ENCODE measurements at places on chromosomes 7 and 10.
A peak's percentile ranks its signal among the peaks of the same experiment; 100 is the strongest.

DNA sequence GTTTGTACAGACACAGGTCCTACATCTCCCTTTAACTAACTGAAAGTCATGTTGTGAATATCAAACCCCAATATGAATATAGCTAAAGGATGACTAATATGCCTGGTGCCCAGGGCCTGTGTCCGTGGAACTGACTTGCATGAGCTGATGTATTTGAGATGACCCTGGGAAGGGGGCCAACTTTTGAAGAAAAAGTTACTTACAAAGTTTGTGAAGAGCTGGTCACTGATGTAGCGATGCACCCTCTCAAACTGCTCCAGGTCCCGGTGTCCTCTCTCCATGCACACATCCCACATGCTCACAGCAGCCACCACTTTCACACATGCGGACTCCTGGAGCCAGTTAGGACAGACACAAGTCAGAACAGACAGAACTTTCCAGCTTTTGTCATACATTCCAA, 106.2 kb downstream of the ABCC2 start:
- DNase-seq: no peak

DNA sequence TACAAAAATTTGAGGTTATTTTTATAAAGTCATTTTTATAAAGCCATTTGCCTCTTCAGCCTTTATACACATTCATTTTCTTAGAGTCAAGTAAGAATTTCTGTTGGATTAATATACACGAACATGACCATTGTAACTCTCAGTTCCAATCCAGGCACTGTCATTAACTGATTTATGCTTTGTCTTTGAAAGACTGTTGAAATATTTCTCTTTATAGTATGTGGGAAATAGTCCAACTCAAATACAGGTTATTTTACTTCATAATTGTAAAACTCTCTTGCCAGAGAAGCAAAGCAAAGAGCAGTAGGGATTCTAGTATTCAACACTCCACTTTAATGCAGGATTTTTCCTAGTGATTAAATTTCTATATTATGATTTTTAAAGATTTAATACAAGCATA, 36.5 kb upstream of the PAPSS2 start:
- DNase-seq: no peak

- no peak for DNase-seq
Observed at GRCh38 chr7:45080265-45080957, 8.4 kb downstream of the NACAD start.

DNA sequence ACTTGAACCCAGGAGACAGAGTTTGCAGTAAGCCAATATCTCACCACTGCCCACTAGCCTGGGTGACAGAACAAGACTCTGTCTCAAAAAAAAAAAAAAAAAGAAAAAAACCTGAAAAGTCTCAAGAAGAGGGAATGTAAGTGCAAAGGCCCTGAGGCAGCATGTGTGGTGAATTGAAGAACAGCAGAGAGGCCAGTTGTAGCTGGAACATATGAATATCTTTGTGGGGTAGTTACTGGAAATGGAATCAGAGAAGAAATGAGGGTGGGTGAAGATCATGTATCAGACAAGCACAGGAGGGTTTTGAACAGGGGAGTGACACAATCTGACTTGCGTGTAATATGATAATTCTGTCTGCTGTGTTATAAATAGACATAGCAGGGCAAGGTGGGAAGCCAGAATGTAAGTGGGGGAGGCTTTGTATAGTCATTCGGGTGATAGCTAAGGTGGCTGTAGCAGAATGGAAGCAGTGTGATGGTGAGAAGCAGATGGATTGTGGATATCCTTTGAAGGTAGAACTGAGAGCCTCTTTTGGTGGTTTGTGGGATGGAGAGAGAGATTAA, 45.3 kb upstream of the ITGA8 start:
- DNase-seq: no peak

GRCh38 chr7:115009736-115010440, 88.0 kb downstream of the MDFIC start:
- DNase-seq: no peak

- no peak for DNase-seq
Observed at GRCh38 chr10:44344727-44345126, 40.2 kb downstream of the CXCL12 start.

DNA sequence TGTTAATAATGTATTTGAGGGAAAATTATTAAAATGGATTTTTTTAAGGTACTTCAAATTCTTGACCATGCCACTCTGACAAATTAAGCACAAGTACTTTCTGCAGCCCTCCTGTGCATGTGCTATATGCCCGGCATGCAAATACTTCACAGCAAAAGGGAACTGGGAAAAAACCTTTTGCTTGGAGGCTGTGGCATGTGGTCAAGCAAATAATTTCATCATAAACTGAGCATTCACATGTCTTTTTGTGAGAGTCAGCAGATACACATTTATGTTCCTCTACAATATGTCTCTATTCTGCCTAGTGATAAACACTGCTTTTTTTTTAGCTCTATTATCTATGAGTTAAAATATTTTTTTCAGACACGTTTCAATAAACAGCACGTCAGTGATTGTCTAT, 53.7 kb upstream of the SEMA3A start:
- no peak for DNase-seq

- no peak for DNase-seq
Observed at GRCh38 chr7:22001345-22002004, 55.8 kb upstream of the CDCA7L start.

GRCh38 chr10:46216836-46217751, 69.7 kb upstream of the ANTXRL start:
- DNase-seq: no peak

- no peak for DNase-seq
Observed at GRCh38 chr10:123150271-123150985, 2.5 kb downstream of the HMX2 start.

GRCh38 chr7:17318146-17318545, 19.7 kb downstream of the AHR start:
- DNase-seq: no peak

DNA sequence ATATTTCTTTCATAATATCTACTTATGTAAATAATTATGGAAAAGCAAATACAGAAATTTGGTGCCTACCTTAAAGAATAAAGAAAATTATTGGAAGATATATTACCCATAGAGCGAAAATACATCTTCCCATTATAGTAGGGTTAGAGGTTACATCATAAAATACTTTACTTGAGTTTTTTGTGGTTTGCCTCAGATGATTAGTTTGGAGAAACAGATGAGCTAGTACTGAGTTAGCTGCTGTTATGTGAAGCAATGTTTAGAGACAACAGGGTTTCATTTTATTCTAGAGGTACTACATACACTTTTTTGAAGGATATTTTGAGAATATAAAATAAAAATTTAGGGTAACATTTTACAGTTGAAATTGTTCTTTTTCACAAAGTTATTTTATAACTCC, 2.9 kb upstream of the MLLT10 start:
- DNase-seq: no peak

DNA sequence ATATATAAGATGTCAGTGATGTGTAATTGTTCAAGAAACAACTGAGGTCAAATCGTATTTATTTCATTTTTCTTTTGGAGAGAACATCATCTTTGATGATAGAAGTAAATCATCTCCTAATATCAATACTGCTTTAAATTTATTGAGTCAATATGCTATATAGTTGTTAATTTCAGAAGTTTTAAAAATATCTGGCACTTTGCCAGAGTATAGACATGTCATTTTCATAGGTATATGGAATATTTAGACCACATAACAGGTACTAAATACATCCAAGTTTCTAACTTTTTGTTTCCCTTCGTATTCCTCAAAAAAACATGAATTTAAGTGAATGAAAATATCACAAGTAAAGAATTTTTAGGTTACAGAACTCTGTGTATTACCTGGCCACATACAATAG, 577.8 kb downstream of the ARL4A start:
- no peak for DNase-seq

- no peak for DNase-seq
Observed at GRCh38 chr10:80471001-80471400, 16.9 kb downstream of the TSPAN14 start.

GRCh38 chr7:27840313-27840712, 100.4 kb downstream of the TAX1BP1 start:
- no peak for DNase-seq

GRCh38 chr7:2968616-2969397, 74.9 kb downstream of the CARD11 start:
- DNase-seq: no peak

- no peak for DNase-seq
Observed at GRCh38 chr7:42017349-42017986, 219.5 kb downstream of the GLI3 start.

DNA sequence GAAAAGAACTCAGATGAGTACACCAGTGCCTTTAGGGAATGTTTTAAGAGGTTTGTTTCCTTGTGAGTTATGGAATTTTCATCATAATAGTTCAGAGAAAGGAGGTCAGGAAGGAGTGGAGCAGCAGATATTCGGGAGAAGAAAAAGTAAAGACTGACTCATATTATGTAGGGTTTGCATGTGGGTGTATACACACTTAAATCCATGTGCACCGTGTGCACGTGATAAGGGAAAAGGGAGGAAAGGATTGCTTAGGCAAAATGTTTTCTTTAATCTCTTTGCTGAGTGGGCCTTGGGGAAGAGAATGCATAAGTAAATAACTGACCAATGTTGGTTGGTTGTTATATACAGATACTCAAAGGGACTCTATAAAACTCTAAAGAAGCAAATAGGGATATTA, 30.2 kb downstream of the PLCE1 start:
- no peak for DNase-seq

DNA sequence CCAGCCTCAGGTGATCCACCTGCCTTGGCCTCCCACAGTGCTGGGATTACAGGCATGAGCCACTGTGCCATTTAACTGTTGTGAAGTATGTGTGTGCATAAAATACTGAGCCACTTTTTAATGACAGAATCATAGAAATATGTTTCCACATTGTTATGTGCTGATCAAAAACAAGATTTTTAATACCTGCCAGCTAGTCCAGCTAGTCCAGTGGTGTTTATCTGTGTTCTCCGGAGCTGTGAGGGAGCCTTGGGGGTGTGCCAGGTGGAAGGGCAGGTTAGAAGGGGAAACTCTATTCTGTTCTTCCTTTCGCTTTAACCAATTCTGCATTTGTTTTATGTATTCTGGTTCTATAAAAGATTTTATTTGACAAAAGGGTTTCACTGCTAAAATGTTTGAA, 7.0 kb downstream of the FAM221A start:
- DNase-seq: no peak

DNA sequence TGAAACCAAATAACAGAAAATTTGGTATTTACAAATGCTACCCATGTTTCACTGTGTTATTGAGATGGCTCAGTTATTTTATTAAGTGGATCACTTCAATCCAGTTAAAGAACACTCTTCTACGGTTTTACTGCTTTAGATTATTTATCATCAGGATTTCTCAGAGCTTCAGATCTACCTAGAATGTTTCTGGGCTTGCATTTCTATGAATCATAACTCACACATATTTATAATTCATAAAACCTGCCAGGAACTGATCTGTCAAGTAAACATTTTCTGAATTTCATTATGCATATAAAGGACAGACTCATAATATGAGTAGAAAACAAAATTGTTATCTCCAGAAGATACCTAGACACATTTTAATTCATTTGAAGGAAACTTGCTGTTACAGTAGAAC, 1172.3 kb upstream of the LRRTM3 start:
- DNase-seq: no peak

DNA sequence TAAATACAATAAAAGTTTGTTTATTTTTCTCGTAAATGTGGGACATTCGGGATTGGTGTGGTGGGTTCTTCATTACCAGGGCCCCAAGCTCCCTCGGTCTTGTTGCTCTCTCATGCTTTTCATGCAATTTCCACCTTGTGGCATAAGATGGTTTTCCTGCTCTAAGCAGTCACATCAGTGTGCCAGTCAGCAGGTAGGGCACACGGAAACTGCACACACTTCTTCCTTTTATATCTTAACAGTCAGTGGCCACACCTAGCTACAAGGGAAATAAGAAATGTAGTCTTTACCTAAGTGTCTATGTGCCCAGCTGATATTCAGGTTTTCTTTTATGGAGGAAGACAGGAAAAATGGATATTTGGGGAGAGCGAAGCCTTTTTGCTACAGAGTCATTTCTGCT, 6.5 kb downstream of the TAF5 start:
- DNase-seq: no peak

GRCh38 chr7:87993269-87993668, 59.2 kb downstream of the ADAM22 start:
- no peak for DNase-seq

GRCh38 chr10:126691456-126691855, 21.0 kb upstream of the C10orf90 start:
- no peak for DNase-seq

- no peak for DNase-seq
Observed at GRCh38 chr7:106795084-106795876, 69.8 kb upstream of the PIK3CG start.

GRCh38 chr7:133504825-133505224, 251.9 kb downstream of the EXOC4 start:
- DNase-seq: no peak

DNA sequence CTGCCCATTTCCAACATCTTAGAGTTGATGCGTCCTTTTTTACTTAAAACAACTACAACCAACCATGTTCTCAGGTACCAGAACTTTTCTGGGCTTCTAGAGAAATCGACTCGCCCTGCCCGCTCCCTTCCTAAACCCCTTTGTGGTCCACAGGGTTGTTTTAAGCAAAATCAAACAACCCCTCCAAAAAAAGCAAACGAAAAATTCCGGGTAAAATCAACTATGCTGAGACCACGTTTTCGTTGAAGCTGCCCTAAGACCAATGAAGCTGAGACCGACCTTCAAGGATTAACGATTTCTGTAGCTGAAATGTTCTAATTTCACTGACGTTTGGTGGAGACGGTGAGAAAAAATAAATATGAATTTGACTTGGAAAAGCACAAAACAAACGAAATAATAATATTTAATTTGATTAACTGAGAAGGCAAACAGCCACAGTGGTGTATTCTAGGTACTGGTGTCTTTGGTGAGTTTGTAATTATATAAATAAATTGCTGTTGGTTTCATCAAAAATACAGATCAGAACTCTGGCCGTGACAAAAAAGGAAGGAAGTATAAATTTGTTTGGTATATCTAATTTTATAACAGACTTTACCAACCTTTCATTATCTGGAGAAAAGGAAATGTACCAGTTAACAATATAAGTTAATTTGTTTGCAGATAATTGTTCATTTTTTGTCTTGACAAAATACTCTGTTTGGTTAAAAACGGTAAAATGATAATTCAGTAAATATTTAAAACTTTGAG, 4.7 kb upstream of the IGF2BP3 start:
- DNase-seq: peak; percentile 61

DNA sequence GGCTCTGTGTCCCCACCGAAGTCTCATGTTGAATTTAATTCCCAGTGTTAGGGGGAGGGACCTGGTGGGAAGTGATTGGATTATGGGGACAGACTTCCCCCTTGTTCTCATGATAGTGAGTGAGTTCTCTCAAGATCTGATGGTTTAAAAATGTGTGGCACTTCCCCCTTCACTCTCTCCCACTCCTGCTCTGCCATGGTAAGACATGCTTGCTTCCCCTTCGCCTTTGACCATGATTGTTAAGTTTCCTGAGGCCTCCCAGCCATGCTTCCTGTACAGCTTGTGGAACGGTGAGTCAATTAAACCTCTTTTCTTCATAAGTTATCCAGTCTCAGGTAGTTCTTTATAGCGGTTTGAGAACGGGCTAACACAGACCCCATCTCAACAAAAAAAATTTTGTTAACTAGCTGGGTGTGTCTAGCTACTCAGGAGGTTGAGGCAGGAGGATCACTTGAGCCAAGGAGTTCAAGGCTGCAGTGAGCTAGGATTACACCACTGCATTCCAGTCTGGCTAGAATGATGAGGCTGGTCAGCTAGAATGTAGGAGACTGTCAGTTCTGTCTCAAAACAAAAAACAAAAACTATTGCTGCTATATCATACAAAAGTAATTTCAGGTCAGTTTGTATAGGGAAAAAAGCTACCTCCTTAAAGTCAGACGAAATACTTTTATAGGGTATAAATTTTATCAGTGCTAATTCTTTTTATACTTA, 57.7 kb downstream of the ATAD1 start:
- DNase-seq: no peak
